NCI-H1930 (cell line): ENCODE measurements at places on chromosomes 3 and 15.

DNA sequence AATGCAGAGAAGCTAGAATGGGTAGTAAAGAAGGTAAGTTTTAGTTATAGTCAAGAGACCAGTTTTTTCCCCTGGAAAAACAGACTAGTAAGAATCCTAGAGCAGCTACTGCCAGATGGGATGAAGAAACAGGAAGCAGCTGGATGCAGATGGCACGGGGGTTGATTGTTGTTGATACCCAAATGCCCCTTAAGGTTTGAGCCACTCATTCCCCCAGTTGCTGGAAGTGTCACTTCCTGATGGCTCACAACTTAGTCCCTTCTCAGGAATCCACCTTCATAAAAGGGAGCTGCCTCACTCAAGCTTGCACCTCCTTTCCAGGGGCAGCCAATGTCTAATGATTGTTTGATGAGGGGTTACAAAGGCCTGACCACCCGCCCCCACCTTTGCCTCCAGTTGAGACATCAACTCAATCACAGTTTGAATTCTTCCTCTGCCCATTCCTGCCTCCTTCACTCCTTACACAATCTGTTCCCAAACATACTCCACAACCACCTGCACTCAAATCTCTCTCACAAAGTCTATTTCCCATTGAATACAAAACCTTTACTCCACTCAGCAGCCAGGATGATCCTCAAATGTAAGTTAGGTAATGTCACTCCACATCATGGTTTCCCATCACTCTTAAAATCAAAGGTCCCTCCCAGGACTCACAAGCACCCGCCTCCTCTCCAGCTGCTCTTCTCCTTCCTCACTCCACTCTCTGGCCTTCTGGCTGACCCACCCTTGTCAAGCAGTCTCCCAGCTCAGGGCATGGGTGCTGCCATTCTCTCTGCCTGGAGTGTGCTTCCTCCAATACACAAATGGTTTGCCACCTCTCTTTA is 450.1 kb upstream of the THBS1 start:
- no peak for DNase-seq

GRCh38 chr15:49751191-49751590 is 130.3 kb downstream of the DTWD1 start:
- no peak for DNase-seq

DNA sequence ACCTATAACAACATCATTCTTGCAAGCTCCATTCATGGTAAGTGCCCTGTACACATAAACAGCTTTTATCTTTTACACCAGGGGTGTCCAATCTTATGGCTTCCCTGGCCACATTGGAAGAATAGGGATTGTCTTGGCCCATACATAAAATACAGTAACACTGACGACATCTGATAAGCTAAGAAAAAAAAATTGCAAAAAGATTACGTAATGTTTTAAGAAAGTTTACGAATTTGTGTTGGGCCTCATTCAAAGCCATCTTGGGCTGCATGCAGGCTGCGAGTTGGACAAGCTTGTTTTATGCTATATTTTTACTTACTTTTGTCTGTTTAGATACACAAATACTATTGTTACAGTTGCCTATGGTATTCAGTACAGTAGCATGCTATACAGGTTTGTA is 31.6 kb downstream of the ZNF654 start:
- DNase-seq, result no peak

GRCh38 chr3:59115364-59116232 is 65.8 kb upstream of the CFAP20DC start:
- no peak for DNase-seq

GRCh38 chr3:37183976-37184375 is 9.6 kb upstream of the LRRFIP2 start:
- no peak for DNase-seq
